Large intestine (tissue), 12 donors: ENCODE measurements at places on chromosomes 4 and X. TPM values are rescaled to one million over a fixed set of nuclear protein-coding genes. Genes with fewer than 3 reads are reported as not detected.

Gene VGLL1
- polyA plus RNA-seq, result not detected

Gene GYG2
- polyA plus RNA-seq, result 13.2 TPM

Gene NAT8L
- polyA plus RNA-seq, result 1.2 TPM

Gene FGG
- 40.5 TPM for polyA plus RNA-seq

Gene GRSF1
- polyA plus RNA-seq, result 69.7 TPM
